ENCODE measurements at places on chromosomes 12 and 14. TPM values are rescaled to one million over a fixed set of nuclear protein-coding genes. Genes with fewer than 3 reads are reported as not detected.

DNA sequence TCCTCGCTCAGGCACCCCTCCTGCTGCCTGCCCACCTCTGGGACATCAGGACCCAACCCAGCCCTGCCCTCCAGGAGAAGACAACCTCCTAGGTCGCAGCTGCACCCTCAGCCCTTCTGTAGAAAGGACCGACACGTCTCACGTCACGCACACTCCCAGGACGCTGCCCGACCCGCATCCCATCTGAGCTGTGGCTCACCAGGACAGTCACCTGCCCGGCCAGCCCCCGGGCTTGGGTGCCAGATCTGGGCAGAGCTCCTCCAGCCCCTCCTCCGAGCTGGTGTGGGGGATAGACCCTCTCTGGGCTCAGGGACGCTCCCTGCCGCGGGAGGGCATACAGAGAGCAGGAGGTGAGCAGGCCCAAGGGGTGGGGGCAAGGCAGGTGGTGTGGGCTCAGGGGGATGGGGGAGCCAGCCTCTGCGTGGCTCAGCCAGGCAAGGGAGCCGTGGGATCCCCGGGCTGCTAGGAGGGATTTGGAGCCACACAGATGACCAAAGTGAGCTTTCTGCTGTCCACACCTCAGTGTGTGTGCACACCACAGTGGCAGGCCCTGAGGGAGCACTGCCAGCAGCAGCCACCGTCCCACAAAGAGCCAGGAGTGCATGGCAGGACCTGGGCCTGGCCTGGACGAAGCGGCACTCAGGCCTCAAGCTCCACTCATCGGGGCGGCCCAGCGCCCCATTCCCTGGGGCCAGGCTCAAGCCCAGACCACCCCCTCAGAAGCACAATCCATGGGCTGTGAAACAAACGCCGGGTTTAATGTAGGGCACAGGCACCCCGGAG, 13.6 kb downstream of the DEGS2 start:
- DNase-seq: no peak

The GPR162 gene
- polyA plus RNA-seq: 1.8 TPM

DNA sequence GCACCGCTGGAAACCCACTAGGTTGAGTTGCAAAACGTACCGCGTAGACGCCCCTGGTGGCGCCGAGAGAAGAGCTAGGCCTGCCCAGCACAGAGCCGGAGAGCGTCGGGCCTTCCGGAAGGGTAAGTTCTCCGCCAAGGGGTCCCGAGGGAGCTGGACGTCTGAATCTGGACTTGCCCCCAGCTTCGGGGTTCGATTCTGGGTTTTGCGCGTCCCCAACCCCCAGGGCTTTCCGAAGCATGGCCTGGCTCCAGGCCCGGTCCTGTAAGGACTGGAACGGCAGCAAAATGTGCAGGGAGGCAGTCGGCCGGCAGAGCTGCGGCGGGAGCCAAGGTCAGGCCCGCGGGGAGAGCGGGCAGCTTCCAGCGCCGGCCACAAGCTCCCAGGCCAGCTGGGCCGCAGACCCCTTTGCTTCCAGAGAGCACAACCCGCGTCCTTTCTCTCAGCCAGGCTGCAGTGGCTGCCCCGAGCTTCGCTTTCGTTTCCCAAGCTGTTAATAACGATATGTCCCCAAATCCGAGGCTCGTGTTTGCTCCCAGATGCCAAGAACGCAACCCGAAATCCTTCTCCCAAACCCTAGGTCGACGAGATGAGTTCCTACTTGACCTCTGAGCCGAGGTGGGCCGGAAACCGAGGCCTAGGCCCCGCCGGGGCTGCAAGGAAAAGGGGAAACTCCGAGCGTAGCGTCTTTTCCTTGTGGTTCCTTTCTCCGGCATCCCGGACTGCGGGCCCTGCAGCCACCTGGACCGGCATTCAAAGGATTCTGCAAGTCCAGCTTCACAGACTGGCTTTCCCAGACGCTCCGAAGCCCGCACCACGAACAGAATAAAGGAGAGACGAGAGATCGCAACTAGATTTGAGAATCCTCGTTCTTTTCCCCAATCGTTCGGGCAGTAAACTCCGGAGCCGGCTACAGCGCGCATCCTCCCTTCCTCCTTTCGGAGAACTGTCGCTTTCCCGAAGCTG, 3.2 kb upstream of the TBX5 start:
- no peak for DNase-seq

The SERPINA10 gene
- polyA plus RNA-seq: not detected

The TPPP2 gene
- polyA plus RNA-seq: not detected

DNA sequence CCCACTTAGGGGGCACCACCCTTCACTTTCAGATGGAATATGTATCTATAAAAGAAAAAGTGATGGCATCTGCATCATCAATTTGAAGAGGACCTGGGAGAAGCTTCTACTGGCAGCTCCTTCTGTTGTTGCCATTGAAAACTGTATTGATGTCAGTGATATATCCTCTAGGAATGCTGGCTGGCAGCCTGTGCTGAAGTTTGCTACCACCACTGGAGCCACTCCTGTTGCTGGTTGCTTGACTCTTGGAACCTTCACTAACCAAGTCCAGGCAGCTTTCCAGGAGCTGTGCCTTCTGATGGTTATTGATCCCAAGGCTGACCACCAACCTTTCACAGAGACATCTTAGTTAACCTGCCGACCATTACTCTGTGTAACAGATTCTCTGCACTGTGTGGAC, 44.7 kb downstream of the RIMKLB start:
- DNase-seq: no peak

GRCh38 chr12:109625131-109625559, 51.6 kb downstream of the MVK start:
- DNase-seq: peak; percentile 22

GRCh38 chr12:105507311-105508038, 177.0 kb downstream of the C12orf75 start:
- DNase-seq: no peak

The RBP5 gene
- 12.5 TPM for polyA plus RNA-seq

- DNase-seq: no peak
Measured at GRCh38 chr14:21267886-21268616, 1.2 kb downstream of the HNRNPC start.

DNA sequence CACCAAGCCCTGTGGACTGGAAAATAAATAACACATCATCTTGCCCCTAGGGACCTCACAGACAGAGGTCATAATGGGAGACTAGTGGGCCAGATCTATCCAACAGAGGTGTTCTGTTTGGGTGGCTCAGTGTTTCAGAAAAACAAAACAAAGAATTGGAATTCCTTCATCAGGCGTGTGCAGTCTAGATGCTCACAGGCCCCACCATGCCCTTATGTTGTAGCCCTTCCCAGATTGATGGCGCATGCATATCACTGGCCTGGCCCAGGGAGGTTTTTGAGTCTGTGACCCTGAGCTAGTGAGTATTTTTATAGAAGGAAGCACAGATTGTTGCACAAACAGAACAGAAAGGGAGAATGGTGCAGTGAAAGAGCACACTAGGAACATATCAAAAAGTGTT, 859.6 kb downstream of the BCL11B start:
- DNase-seq: no peak

The E2F7 gene
- polyA plus RNA-seq: 7.3 TPM

The ST8SIA1 gene
- 5.8 TPM for polyA plus RNA-seq

The NTS gene
- 0.20 TPM for polyA plus RNA-seq

DNA sequence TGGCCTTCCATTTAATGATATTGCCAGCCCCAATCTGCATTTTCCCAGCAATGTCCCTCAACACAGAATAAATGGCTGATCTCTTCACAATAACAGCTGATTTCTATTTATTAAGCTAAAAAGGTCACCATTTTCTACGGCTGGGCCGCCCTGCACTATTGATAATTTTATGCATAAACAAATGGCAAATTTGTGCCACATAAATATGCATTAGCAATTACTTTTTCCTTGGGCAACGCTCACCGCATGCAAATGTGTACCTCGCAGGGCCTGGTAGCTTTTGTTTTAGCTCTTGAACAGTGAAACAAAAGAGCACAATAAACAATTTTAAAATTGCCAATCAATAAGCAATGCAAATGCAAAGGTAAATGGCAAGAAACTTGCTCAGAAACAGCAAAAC, 331.9 kb upstream of the SOX5 start:
- no peak for DNase-seq

The GALNT8 gene
- 0.46 TPM for polyA plus RNA-seq

GRCh38 chr12:122082621-122083356, 4.2 kb downstream of the MLXIP start:
- no peak for DNase-seq

DNA sequence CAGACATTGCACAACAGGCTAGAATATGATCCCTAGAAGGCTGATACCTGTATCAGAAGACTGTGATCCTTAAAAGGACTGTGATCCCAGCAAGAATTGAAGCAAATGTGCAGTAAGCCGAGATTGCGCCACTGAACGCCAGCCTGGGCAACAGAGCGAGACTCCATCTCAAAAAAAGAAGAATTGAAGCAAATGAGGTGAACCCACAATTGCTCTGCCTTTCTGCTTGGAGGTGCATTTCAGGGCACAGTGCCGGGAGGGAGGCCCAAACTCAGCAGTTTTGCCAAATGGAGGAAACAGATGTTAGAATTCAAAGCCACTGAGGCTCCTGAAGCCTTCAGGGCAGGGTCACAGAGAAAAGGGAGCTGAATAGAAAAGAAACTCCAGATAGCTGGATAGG, 61.1 kb upstream of the COCH start:
- DNase-seq: no peak

DNA sequence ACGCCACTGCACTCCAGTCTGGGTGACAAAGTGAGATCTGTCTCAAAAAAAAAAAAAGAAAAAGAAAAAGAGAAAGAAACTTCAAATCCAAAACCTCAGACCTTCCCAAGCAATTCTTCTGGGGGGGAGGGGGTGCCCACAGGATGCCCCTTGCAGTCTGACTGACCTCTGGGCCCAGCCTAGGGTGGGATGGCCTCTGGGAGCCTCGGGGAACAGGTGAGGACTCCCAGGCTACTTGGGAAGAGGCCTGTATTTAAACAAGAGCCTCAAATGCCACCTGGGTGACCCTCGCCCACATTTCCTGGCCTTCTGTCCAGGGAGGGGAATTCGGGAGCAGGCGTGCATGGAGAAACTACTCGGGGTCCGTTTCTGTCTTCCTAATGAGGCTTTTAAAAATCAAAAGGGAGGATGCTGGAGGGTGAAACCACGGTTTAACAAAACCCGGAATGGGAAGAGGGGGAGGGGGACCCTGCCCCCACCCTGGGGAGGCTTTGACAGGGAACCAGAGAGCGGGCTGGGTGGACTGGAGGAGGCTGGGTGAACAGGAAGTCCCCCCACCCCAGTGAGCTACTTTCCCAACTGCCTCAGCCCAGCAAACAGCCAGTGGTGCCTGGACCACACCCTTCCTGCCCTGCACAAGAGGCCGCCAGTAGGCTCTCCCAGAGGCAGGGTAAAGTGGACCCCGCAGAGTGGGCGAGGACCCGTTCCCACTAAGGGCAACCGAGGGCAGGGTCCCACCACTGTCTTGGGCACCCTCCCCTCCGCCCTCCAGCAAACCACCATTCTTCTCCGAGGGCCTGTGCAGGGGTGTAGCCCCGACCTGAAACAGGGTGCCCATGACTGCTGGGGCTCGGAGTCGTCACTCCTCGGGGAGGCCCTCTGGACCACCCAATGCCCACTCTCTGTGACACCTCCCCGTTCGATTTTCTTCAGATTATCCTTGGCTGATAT, 1.5 kb upstream of the FBRSL1 start:
- peak; percentile 47 for DNase-seq

GRCh38 chr12:75969768-75970167, 61.8 kb downstream of the PHLDA1 start:
- DNase-seq: no peak

DNA sequence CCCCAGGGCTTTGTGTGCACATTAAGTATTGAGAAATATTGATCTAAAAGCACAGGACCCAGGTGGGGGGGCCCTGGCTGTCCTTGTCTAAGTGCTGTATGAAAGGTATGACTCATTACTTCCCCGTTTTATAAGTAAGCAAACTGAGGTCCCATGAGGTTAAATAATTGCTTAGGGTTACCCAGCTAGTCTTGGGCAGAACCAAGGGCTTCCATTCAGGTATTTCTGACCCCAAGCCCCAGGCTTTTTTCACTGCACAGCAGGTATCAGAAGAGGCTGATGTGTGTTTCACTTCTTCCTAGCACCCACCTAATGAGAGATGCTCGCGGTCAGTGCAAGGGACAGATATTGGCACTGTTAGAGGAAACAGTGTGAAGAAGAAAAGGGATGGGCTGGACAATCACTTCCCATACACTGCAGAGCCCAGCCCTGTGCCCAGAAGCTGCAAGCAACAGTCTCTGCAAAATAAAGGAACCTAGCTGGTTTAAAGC, 4.7 kb upstream of the TC2N start:
- no peak for DNase-seq

DNA sequence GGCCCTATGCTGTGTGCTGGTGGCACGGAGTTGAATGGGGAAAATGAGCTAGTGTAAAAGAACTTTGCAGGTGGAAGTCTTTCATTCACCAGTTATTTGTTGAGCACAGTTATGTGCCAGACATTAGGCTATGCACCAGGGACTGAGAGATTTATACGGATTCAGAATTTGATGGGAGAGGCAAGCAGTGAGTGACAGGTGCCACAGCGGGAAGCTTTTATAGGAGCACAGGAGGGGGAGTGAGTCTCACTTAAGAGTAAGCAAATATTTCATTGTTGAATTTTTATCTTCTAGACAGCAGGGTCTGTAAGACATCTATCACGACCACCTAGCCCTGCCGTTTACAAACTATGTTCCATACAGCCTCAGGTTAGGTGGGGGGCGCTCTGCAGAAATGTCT, 320.6 kb downstream of the SNAPC1 start:
- DNase-seq: no peak

GRCh38 chr12:46131732-46132469, 136.9 kb downstream of the SLC38A1 start:
- no peak for DNase-seq

DNA sequence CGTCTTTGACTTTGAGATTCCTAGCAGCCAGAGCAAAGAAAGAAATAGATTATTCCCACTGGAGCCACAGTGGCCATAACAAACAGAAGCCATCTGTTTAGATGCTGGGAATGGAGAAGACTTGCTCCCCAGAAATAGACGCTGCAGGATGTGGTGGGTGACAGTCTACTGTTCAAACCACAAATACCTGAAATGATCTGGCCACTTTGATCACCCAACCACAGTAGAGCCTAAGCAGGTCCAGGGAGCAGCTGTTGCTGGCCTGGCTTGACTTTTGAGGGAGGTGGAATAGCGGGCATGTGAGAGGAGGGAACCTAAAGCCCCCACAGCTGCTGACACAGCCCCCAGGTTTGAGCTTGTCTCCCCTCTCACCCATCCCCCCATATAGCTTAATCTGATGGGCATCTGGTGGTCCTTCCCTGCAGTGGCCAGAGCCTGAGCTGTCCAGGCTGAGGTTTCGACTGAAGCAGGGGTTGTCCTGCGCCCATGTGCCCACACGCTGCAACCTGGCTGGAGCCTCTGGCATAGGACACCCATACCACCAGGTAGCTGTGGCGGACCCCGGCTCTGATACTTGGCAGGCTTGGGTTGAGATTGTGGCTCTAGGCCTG, 38.7 kb downstream of the SH2B3 start:
- DNase-seq: no peak

GRCh38 chr12:132071040-132071810, 72.9 kb downstream of the DDX51 start:
- DNase-seq: no peak

GRCh38 chr14:99155173-99156089, 116.6 kb downstream of the BCL11B start:
- DNase-seq: no peak

DNA sequence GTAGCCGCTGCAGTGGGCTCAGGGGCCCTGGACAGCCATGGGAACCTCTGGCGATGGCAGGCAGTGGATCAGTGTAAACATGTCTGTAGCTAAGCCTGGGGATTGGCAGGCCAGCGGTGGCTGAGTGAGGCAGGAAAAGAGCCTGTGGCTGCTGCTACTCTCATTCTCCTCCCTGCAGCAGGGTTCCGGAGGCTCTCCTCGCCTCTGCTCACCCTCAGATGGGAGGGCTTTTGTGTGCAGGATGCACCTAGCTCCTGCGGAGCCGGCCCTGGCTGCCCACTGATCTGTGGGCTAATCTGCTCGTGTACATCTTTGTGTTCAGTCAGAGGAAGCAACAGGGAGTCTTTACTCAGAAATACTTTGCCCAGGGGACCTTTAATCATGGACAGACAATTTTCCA, 59.5 kb downstream of the GALNT8 start:
- DNase-seq: no peak
